Activated T-cell treated with anti-CD3 and anti-CD28 coated beads, Interleukin-2, amount 50 U/mL, for 4 hours (primary cell): ENCODE measurements at places on chromosomes 3 and 15. TPM values are rescaled to one million over a fixed set of nuclear protein-coding genes. Genes with fewer than 3 reads are reported as not detected.

MASP1 gene
- total RNA-seq: not detected

ROPN1 gene
- not detected for total RNA-seq

CLRN1 gene
- total RNA-seq: not detected

TNFAIP8L3 gene
- 0.22 TPM for total RNA-seq

SAMD7 gene
- total RNA-seq: not detected

MKRN3 gene
- total RNA-seq: 1.6 TPM

TEX55 gene
- total RNA-seq: not detected

EFCC1 gene
- total RNA-seq: not detected

SHC4 gene
- total RNA-seq: 2.3 TPM

SH2D7 gene
- not detected for total RNA-seq

NPAP1 gene
- total RNA-seq: not detected

CPNE4 gene
- not detected for total RNA-seq

EFL1 gene
- 18.6 TPM for total RNA-seq

RAF1 gene
- total RNA-seq: 104 TPM

CGNL1 gene
- 0.05 TPM for total RNA-seq

BFSP2 gene
- total RNA-seq: not detected

UBA7 gene
- 28.7 TPM for total RNA-seq

PPARG gene
- 1.8 TPM for total RNA-seq

ESYT3 gene
- 0.05 TPM for total RNA-seq

TGM5 gene
- not detected for total RNA-seq

SCAANT1 gene
- total RNA-seq: not detected

SLC12A1 gene
- total RNA-seq: not detected

TRIM42 gene
- not detected for total RNA-seq

CFAP161 gene
- not detected for total RNA-seq

ZNF662 gene
- 1.0 TPM for total RNA-seq

TAGLN3 gene
- 3.4 TPM for total RNA-seq

CD86 gene
- total RNA-seq: 4.7 TPM

WDR49 gene
- 0.15 TPM for total RNA-seq

CAPN3 gene
- total RNA-seq: 1.5 TPM

TRANK1 gene
- total RNA-seq: 2.7 TPM

PAQR9 gene
- total RNA-seq: not detected

ULK4 gene
- 8.8 TPM for total RNA-seq

MAGI1 gene
- 0.46 TPM for total RNA-seq

ZDHHC19 gene
- total RNA-seq: not detected

LTF gene
- total RNA-seq: not detected

CD47 gene
- total RNA-seq: 115 TPM

SLC27A2 gene
- 7.2 TPM for total RNA-seq

GOLGA6L7 gene
- total RNA-seq: not detected

UPK1B gene
- total RNA-seq: not detected

CPA3 gene
- total RNA-seq: 0.11 TPM
